ENCODE measurements at places on chromosomes 6 and 20.

- H3K27me3 ChIP-seq, result no peaks in the 10 kb centered on the region
- H3K27ac ChIP-seq, result no peak overlapping the region
- DNase-seq, result no peak
- no peak overlapping the region for H3K4me3 ChIP-seq
Measured at GRCh38 chr6:84508981-84509380, 255.4 kb downstream of the TBX18 start.

- no peaks in the 10 kb centered on the region for H3K36me3 ChIP-seq
- peaks cover 11% of the 10 kb centered on the region for H3K27me3 ChIP-seq
- H3K27ac ChIP-seq, result no peak overlapping the region
- no peaks in the 10 kb centered on the region for H3K4me1 ChIP-seq
Measured at GRCh38 chr20:2602746-2603145, 49.7 kb upstream of the NOP56 start.

DNA sequence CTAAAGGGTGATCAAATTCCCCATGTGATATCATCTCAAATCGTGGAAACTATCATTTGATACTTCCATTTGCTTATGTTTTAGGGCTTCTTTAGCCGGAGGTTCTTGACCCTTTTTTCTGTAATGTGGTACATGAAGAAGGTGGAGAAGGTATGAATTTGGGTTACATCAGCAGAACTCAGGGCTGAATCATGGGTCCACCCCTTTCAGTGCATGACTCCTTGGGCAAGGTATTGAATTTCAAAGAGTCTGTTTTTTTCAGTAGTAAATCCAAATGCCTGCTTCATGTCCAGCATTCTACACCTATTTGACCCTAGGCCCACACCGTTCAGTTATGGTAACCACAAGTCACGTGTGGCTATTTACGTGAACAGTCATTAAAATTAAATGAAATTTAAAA is 30.6 kb upstream of the QKI start:
- no peak overlapping the region for H3K4me3 ChIP-seq
- no peak for DNase-seq
- no peak overlapping the region for H3K27ac ChIP-seq
- H3K4me1 ChIP-seq, result no peaks in the 10 kb centered on the region
- no peaks in the 10 kb centered on the region for H3K36me3 ChIP-seq

DNA sequence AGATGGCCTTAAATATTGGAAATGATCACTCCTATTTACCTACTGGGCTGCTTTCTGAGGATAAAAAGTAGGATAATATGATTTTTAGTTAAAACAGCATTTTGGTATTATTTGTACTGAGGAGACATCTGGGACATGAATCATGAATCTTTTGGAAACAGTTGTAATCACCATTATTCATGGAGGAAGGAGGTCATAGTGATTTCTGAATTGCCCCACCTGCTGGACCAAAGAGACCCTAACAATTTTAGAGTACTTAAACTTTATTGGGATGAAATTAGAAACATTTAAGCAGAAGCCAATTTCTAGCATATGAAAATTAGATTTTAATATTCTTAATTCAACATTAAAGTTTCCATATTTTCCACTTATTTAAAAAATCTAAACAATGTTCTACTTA is 108.4 kb upstream of the SIM1 start:
- H3K27me3 ChIP-seq, result no peaks in the 10 kb centered on the region
- H3K27ac ChIP-seq, result no peak overlapping the region
- H3K4me3 ChIP-seq, result no peak overlapping the region
- no peak for DNase-seq
- no peaks in the 10 kb centered on the region for H3K4me1 ChIP-seq
